ENCODE measurements at places on chromosomes 1 and 21.

- DNase-seq = peak; percentile 62
Measured at GRCh38 chr1:182084487-182085316, 23.2 kb upstream of the ZNF648 start.

GRCh38 chr1:118785246-118785645, 202.9 kb downstream of the TBX15 start:
- no peak for DNase-seq

DNA sequence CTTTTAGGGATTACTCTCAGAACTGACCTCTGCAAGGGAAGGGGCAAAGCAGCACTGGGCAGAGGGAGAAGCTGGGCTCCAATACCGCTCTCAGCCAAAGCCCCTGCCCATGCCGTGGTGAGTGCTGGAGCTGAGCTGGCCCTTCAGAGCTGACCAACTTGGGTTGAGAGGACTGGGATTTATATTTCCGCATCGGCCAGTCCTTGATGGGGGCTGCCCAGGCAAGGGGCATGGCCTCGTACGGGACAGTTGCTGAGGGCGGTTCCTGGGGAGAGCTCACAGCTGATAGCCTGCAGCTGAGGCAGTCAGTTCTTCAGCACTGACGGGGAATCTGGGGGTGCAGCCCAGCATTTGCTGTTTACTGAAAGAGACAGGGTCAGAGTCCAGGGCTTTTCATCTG, 8.0 kb downstream of the HUNK start:
- DNase-seq = no peak

GRCh38 chr1:181013144-181013543, 9.5 kb downstream of the STX6 start:
- no peak for DNase-seq
